ENCODE measurements at places on chromosomes 1 and 21.

- DNase-seq = peak; percentile 95
Measured at GRCh38 chr1:159891275-159892157, 8.4 kb downstream of the CFAP45 start.

- DNase-seq = no peak
Measured at GRCh38 chr21:34342476-34342875, 21.3 kb upstream of the KCNE2 start.

DNA sequence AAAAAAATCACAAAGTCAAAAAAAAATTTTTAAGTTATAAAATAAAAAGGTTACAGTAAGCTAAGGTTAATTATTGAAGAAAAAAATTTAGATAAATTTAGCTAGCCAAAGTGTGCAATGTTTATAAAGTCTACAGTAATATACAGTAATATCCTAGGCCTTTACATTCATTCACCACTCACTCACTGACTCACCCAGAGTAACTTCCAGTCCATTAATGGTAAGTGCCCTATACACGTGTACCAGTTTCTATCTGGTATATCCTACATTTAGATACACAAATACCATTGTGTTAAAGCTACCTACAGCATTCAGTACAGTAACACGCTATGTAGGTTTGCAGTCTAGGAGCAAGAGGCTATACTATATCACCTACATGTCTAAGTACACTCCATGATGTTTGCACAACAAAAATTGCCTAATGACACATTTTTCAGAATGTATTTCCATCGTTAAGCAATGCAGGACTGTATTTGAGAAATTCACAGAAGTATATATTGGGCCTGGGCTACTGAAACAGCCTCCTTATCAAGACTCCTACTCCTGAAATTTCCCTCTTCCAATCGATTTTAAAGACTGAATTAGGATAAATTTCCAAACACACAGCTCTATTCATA, 155.1 kb downstream of the COP1 start:
- DNase-seq = no peak

GRCh38 chr1:110083866-110084226, 13.4 kb upstream of the ALX3 start:
- DNase-seq = no peak

DNA sequence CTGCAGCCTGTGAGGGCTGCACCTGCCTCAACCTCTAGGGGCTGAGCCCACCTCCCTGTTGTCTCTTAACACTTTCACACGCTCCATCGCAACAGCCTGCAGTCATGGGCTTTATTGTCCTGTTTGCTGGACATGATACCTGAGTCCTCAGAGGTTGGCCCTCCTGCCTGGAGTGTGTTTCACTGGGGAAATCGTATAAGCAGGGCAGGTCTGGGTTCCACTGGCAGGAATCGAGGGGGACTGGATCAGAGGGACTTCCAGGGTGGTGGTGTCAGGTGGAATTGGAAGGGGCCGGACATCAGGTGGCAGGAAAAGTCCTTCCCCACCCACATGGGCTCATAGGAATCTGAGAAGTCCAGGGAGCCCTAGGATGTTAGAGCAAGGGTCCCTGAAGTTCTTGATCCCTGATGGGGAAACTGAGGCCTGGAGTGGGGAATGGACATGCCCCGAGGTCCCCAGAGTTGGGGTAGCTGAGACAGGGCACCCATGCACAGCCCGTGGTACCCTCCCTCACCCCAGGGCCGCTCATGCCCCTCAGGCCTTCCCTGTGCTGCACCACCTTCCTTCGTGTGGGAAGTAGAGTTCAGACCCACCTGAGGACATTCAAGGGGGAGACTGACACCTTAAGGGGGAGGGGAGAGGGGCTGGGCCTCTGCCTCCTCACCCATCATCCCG, 66.6 kb downstream of the PIK3CD start:
- DNase-seq = no peak

DNA sequence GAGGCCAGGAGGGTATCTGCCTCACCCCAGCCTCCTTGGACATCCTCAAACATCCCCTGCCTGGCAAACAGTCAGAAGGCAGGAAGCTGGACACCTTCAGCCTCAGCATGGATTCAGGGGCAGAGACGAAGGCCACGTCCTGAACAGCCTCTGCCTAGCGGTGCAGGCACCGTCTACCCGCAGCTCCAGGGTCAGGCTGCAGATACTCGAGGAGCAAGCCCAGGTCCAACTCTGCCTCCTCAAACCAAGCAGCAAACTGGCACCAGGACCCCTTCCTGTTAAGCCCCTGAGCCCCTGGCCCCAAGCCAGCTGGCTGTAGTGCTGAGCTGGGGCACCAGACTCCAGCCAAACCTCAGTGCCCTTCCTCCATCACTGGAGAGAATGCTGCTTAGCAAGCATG, 494.7 kb downstream of the NPHP4 start:
- DNase-seq = no peak

DNA sequence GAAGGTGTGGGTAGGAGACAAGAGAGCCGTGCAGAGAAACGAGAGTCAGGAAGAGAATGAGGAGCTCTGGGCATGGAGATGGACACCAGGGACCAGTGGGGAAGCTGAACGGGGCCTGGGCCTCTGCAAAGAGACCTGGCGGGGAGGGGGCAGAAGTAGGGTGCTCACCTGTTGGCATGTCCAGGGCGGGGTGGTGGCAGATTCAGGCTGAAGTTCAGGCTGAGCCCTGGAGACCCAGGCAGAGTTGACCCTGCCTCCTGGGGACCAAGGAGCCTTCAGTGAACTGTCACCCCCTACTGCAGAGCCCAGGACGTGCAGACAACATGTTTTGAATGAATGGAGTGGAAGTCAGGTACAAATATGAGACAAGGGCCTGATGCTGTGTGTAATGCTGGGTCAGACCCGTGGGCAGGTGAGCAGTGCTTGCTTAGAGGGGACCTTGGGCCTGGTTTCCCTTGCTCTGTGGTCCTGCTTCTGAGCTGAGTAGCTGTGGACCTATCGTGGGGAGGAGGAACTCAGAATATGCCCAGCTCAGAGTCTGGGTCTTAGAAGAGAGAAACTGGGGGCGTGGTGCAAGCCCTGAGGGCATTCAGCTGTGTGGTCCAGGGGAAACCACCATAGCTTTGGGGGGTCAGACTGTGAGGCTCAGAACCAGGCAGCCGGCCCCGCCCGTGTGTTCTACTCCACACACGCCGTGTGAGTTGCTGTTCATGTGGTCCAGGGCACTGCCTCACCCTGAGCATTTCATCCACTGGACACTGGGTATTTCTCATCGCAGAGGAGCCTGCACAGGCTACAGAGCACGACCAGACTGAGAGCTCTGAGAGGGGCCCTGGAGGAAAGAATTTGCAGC, 21.3 kb upstream of the UMODL1 start:
- no peak for DNase-seq

DNA sequence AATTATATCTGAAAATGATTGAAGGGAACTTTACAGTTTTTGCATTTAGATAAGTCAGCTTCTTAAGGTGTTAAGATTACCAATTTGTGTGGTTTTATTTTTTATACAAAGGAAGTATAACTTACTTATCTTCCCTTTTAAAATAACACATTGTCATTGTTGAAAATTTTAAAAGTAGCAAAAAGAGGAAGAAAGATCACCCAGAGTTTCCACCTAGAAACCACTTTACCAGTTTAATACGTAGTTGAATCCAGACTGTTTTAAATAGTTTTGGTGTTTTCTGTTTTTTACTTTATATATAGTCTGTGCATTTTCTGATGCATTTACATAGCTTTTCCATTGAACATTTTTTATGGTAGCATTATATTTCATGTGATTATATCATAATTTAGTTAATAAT, 6.1 kb downstream of the CCDC18 start:
- no peak for DNase-seq

DNA sequence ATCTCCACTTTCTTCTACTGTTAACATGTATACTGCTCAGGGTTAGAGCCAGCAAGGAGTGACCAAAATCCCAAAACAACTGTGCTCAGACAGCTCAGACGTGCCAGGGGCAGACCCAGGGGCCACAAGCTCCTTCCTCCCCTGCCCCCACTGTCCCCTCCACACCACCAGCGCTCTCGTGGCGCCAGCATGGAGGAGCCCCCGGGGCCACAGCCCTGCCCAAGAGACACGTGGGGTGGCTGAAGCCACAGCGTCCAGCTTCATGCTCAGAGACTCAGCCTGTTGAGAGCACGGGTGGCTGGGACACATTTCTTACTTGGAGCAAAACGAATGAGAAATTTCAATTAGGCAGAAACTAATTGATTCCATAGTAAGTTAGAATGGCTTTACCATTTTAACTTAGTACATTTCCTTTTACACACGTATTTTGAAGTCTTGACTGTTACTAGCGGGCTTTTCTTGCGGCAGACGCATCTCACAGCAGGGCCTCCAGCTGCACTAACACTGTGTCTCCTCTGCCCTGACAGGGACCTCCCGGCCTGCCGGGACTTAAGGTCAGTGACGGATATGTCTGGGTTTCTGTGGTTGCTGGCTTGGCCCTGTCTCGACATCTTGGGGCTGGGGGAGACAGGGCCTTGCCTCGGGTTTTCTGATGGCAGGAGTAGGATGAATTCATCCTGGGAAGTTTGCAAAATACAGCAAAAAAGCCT, 54.2 kb downstream of the SLC19A1 start:
- DNase-seq = peak; percentile 18
